ENCODE measurements at places on chromosomes 11 and 22.

DNA sequence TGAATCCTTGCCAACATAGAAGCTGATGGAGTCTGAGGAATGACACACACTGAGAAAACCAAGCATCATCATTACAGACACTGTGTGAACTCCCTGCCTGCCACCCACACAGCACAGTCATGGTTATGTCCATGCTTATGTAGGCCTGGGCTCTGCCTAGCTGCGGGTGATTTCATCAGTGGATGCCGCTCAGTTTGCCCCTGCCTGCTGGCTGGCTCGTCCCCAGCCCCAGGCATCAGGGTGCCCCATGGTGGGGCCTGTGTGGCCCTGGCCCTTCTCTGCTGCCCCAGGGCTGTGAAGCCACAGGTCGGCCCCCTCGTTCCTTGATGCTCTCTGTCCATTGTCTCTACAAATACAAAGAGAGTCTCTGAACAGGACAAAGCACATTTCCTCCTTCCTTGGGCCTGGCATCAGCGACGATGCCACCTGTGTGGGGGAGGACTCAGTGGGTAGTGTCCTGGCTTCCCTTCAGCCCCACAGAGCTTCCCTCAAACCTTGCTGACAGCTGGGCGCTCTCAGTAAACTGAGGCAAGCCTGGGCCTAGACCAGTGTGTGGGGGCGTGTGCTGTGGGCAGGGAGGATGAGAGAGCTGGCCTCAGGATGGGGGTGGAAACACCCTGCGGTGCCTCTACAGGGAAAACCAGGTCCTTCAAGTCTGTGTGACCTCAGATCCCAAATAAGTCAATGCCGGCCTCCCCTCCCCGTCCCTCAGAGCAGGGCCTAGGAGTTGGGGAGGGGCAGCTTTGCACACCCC lies 20.0 kb upstream of the TUB start:
- no peak for DNase-seq

- no peak for DNase-seq
Observed at GRCh38 chr22:36753120-36753802, 22.7 kb downstream of the IFT27 start.

DNA sequence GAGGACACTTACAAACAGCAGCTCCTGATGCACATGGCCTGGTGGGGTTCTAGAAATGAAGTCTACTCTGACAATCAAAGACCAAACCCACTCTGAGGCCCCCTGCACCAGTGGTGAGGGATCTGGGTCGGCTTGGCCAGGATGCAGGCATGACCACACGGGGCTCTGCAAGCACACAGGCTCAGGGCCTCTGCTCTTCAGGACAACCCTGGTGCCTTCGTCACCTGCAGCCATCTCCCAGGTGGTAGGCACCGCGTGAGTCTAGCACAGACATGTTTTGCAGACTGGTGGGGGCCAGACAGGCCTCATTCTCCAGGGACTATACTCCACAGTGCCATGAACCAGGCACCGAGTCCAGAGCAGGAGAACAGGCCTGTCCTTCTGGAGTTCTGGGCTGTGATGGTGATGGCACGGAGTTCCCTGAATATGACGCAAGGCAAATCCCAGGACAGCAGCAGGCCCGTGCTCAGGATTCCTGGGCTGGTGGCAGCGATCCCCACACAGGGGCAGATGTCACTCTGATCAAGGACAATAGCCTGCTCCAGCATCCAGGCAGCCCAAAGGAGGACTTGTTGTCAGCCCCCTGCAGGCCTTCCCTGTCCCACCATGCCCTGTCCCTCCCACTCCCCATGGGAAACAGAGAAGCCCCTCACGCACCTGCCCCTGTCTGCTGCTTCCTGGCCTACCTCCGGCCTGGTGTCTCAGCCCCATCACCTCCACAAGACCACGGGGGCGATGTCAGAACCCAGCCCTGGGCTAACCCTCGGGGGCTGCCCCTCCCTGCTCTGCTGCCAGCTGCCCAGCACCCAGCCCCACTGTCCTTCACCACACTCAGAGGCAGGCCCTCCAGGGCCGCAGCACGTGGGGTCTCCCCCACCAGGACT lies 36.1 kb downstream of the GNB1L start:
- DNase-seq, result no peak

- no peak for DNase-seq
Observed at GRCh38 chr11:131454490-131454889, 84.1 kb downstream of the NTM start.

DNA sequence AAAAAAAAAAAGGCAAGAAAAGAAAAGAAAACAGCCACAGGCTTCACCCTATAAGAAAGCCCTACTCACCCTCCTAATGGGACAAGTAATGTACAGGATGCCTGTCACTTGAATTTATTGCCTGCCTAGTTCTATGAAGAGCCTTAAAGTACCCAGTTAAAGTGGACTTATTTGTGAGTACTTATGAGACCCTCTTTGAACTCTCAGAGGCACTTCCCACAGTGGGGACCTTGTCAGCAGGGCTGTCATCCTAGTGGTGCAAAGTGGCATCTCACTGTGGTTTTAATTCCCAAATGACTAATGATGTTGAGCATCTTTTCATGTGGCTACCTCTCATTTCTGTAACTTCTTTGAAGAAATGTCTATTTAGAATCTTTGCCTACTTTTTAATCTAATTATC lies 41.8 kb upstream of the BARX2 start:
- DNase-seq, result no peak

- no peak for DNase-seq
Observed at GRCh38 chr11:22179626-22180025, 13.3 kb upstream of the ANO5 start.

DNA sequence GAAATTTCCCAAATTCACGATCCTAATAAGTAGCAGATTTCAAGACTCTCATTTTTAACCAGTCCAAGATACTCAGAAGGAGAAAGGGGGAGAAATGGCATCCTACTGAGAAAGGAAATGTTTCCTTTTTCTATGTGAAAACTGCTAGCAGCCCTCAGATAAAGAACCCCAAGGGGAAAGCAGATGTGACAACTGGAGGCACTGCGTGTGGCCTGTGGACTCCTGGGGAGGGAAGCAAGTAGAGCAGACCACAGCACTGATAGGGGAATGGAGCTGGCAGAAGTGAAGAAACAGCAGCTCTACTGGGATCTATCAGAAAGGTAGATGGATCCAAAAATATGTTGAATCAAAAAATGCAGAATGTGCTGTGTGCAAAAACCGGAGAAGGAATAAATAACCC lies 239.7 kb upstream of the API5 start:
- DNase-seq, result no peak

GRCh38 chr11:28072321-28072720 lies 35.6 kb downstream of the KIF18A start:
- no peak for DNase-seq

GRCh38 chr11:96154802-96155520 lies 188.0 kb downstream of the MAML2 start:
- no peak for DNase-seq

DNA sequence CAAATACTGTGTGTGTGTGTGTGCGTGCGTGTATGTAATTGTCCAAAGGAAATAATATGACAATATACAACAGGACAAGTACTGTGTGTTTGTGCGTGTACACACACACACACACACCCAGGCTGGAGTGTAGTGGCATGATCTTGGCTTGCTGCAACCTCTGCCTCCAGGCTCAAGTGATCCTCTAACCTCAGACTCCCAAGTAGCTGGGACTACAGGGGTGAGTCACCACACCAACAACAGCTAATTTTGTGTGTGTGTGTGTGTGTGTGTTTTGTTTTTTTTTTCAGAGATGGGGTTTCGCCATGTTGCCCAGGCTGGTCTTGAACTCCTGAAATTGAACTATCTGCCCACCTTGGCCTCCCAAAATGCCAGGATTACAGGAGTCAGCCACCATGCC lies 61.5 kb downstream of the NUP98 start:
- no peak for DNase-seq

- no peak for DNase-seq
Observed at GRCh38 chr11:81995889-81996288, 737.8 kb downstream of the FAM181B start.

GRCh38 chr11:36394056-36394455 lies 98.0 kb downstream of the PRR5L start:
- DNase-seq, result no peak

GRCh38 chr22:35995348-35995747 lies 33.3 kb downstream of the RBFOX2 start:
- no peak for DNase-seq

- no peak for DNase-seq
Observed at GRCh38 chr11:68328374-68329091, 16.1 kb downstream of the LRP5 start.

DNA sequence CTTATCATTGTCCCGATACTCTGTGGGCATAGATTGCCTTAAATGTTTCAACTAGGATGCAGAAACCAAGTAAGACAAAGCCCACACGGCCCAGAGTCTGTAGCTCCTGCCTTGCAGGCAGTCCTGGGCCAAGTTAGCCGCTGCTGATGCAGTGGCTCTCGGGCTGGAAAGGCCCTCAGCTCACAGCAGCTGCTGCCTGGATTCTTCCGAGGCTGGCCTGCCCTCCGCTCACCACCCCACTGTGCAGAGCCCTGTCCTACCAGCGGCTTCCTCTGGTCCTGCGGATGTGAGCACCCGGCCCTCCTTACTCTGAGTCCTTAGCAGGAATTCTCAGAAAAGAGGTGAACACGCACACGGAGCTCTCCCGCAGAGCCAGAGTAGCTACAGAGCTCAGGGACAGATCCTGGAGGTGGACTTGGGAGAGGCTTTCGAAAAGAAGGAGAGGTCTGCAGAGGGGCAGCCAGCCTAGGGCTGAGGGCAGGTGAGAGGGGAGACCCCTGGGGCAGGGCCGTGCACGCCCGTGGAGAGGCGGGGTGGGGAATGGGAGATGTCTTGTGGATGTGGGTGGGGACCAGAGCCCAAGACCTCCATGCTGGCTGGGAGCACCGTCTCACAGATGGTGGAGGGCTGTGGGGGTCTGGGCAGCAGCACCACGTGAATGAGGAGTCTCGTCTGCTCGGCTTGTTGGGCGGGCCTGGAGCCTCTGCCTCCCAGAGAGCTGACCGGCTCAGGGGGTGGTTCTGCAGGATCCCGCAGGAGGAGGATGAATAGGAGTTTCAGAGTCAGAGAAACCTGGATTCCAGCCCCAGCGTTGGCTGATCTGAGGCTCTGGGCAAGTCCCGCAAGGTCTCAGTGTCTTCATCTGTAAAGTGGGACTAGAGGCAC lies 117.4 kb upstream of the B3GAT1 start:
- no peak for DNase-seq

DNA sequence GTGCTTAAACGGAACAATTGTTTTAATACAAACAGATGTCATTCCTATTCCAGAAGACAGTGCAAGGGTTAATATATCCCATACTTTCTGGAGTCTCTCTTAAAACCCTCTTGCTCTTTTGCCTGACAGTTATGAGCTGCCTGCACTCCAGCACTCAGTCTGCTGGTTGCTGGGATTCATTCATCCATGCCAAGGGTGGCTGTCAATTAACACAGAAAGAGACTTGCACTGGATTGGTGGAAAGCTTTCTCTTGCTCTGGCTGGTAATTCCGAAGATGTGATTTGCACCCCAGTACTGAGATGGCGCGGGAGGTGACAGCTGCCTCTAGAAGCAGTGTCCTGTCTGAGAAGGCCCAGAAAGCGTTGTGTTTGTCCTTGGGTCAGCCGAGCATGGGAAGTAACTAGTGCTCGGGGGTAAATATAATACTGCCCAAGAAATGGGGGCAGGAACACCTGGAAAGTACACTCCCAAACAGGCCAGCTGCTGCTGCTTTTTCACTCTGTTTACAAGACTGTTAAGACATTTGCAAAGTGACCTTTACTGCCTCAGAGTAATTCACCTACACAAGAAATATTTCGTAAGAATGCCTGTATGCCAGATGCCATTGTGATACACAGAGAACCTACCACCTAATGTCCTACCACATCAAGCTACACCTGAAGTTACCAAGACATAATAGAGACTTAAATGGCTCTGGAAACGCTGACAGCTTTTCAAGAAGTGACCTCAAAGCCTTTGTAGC lies 20.5 kb downstream of the SCUBE2 start:
- no peak for DNase-seq

- no peak for DNase-seq
Observed at GRCh38 chr11:109993786-109994185, 99.4 kb upstream of the ZC3H12C start.

- no peak for DNase-seq
Observed at GRCh38 chr22:39240831-39241793, 3.7 kb downstream of the PDGFB start.

DNA sequence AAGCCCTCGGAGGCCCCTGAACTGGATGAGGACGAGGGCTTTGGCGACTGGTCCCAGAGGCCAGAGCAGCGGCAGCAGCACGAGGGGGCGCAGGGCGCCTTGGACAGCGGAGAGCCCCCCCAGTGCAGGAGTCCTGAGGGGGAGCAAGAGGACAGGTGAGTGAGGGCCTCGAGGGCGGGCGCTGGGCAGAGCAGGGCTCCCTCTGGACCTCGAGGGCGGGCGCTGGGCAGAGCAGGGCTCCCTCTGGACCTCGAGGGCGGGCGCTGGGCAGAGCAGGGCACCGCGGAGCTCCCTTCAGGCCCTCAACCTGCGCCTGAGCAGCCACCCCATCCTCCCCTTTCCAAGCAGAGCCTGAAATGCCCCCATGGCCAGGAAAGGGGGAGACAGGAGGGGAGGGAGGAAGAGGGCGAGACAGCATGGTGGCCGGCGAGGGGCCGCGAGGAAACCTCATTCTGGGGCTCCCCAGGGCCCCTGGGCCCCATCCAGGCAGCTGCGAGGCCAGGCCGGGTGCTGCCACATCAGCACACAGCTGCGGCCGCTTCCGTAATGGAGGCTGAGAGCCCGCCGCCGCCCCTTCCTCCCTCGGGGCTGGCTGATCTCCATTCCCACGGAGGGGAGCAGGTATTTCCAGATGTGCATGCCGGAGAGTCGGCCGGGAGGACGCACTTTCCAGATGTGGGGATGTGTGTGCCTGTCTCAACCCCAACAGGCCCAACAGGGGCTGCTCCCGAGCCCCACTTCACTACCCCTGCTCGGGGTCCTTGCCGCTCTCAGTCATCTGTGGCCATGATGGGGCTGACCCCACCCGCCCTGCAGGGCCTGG lies 10.0 kb downstream of the PRR33 start:
- DNase-seq, result no peak

GRCh38 chr11:67158221-67158620 lies 39.2 kb downstream of the KDM2A start:
- no peak for DNase-seq

- no peak for DNase-seq
Observed at GRCh38 chr22:38025514-38025913, 31.7 kb upstream of the PICK1 start.

DNA sequence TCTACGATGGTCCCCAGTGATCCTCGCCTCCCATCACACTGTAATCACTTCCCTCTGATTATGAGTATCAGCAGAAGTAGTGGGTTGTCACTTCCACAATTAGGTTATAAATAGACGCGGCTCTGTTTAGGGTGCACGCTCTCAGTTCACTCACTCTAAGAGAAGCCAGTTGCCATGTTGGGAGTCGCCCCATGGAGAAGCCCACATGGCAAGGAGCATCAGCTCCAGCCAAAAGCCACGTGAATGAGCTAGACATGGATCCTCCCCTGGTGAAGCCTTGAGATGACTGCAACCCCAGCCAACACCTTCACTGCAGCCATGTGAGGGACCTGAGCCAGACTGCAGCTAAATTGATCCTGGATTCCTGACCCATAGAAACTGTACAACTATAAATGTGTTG lies 26.4 kb upstream of the MYOD1 start:
- no peak for DNase-seq

- no peak for DNase-seq
Observed at GRCh38 chr11:43574949-43575912, 105.3 kb upstream of the HSD17B12 start.

- DNase-seq, result no peak
Observed at GRCh38 chr11:12800871-12801270, 126.7 kb downstream of the TEAD1 start.

GRCh38 chr11:109490953-109491635 lies 69.1 kb downstream of the C11orf87 start:
- DNase-seq, result no peak
